ENCODE measurements at places on chromosomes 3 and 15.

DNA sequence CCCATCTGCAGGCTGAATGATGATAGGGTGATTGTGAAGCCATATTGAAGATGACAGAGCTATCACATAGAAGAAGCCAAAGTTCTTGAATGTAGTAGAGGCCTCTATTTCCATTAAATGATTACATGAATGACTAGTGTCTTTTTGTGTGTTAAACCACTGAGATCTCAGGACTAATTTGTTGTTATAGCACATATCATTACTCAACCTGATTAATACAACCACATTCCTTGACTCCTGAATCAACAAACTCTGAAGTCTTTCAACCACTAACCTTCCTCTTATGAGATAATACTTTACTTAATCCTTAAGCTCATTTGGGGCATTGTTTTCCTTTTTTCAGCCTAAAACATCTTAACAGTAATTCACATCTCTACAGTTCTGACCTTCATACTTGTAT is 564.5 kb upstream of the ADAMTS9 start:
- no peak for DNase-seq

DNA sequence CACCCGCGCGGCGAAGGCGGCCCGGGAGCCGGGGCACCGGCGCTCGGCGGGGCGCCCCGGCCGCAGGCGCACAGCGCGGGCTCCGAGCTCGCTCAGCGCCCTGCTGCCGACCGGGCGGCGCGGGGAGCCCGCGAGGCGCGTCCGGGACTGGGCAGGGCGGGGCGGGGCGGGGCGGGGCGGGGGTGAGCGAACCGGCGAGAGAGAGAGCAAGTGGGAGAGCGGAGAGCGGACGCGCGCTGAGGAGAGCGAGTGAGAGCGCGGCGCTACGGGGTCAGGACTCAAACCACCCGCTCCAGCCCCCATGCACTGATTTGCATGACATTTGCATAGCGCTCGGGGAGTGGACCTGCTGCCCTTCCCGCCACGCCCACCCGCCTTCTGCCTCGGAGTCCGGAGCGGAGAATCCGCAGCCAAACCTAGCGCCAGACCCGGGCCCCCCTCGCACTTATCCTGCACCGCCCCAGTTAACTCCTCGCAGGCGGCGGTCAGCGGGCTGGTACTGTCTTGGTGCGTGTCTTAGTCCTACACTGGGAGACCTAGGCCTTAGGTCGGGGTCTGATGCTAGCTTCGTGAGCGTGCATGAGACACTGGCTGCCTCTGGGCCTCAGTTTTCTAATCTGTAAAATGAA is at the start of gene MYLK:
Gene MYLK (minus strand): TSS at position 130 of the 629 bp plus-strand sequence. CDS start 90,491 bp downstream, outside the sequence.
- no peak for DNase-seq

DNA sequence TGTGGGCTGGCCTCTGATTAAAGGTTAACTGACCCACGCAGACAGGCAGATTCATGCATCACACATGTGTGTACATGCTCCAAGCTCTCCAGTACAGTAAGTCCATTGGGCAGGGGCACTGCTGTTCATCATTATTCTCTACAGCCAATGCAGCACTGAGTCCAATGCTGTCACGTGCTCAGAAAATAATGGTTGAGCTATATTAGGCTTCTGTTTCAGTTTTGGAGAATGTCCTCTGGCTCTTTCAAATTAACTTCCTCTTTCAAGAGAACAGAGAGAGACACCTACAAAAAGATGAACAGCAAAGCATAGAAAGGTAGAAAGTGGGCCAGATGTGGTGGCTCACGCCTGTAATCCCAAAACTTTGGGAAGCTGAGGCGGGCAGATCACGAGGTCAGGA is 202.6 kb downstream of the MEX3B start:
- DNase-seq: no peak

DNA sequence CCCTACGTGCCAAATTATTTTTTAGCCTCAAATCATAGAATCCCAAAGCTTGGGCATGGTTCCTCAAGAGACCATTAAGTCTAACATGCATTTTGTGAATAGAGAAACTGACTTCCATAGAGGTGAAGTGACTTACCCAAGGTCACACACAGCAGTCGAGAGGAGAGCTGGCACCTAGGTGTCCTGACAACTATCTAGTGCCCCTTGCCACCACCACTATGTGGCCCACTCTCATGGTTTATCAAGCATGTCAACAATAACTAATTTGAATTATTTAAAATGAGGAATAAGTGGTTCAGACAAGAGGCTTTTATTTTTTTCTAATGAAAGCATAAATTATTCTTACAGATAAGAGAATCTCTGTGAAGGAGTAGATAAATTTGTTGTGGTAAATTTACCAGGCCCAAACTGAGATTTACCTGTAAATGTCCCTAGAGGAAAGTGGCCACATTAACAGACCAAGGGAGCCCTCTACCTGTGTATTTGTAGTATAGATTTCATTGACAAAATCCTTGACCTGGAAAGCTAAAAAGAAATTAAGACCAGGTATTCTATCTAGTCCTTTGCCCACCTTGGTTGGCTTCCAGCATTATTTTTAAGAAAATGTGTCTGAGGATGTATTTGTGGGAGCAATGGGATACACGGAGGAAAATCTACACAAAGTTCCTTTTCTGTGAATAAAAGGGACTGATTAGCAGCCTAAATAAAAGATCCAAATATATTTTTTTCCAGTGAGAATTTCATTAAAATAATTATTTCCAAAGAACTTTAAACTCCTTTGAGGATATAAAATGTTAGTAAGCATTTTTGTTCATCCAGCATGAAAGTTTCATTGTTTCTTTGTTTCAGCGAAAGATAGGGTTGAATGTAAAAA is 49.1 kb downstream of the IQCH start:
- no peak for DNase-seq

- DNase-seq: no peak
Measured at GRCh38 chr15:95141486-95141885, 910.1 kb downstream of the MCTP2 start.
